D721Med (cell line): ENCODE measurements at places on chromosomes 2 and 18.

GRCh38 chr2:8957628-8958027 lies 45.9 kb downstream of the MBOAT2 start:
- no peak for DNase-seq

DNA sequence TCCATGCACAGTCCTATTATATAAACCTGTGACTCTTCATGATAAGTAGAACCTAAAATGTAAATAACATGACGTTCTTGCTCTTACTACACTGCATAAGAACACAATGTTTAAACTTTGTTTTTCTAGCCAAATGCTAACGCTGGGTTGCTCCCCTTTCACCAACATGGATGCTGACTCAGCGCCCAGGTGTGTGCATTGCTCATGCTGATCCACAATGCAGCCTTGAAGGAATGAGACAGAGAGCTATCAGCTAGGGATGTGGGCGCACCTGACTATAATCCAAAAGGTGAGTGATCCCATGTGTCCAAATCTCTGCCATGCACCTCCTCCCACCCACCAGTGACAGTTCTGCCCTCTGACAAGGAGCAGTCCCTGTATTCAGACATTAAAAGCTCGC lies 235.0 kb downstream of the IRS1 start:
- DNase-seq, result no peak

- no peak for DNase-seq
These were observed 138.6 kb downstream of the GLI2 start for GRCh38 chr2:120873958-120874887.

GRCh38 chr18:53566626-53567025 lies 657.8 kb downstream of the MBD2 start:
- no peak for DNase-seq

DNA sequence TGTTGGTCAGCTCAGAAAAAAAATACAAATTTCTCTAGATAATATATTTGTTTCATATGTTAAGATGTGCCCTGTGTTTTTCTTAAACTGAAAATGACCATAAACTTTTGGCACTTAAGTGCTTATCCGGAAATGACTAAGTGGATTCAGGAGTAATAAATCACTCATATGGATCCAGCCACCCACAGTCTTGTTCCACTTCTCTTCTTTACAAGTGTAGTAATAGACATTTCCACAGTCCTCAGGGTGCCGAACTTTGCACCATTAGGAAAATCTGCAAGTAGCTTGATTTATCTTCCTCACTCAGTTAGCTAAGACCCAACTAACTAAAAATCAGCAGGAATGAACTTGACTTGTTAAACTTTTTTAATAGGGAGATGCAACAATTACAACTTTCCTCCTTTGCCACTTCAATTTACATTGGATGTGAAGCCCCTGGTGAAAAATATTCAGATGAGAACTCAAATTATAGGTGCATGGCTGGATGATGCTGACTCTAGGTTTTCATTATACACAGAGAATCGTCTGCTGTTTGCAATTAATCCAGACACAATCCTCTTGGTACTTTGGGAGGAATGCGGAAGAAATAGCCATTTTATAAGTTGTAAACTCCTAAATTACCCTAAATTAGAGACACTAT lies 322.5 kb downstream of the ARHGAP15 start:
- no peak for DNase-seq

- DNase-seq, result no peak
These were observed 151.8 kb downstream of the ZFP36L2 start for GRCh38 chr2:43074592-43075053.

- DNase-seq, result no peak
These were observed 73.9 kb downstream of the EMILIN2 start for GRCh38 chr18:2920546-2921343.

DNA sequence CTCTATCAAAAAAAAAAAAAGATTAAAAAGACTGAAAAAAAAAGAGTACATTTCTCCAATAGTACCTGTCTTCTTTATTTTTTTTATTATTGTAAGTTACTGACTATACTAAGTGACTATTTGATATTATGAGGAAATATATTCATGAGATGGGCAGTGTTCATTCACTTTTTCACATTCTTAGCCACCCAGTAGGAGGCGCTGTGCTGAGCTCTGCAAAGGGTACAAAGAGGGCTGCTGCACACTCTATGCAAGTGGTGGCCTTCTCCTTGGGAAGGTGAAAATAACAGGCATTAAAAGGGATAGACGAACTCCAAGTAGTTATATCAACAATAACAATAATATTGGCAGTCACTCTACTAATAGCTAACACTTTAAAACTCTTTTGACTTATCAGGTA lies 1034.9 kb upstream of the FANCL start:
- no peak for DNase-seq

GRCh38 chr2:41947701-41948396 lies 100.0 kb upstream of the PKDCC start:
- DNase-seq, result no peak

DNA sequence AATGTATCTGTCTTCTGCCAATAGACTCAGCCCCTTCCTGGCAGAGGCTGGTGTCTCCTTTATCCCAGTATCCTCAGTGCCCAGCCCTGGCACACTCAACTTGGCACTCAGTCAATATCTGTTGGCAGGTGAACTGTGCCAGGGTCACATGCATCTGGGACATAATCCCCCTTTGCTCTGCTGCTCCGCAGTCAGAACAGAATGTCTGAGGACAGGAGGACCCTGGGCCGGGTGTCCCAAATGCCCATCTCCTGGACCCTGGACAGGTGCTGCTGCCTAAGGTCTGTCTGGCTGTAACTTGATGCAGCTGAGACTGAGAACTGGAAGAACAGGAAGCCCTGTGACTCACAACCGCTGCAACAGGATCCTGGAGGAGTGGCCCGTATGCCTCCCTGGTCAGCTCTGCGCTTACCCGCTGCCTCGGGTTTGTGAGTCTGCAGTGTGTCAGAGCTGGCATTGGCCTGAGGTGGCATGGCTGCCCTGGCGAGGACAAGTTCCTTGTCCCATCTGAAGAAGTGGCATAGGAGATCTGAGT lies 11.4 kb downstream of the HK2 start:
- DNase-seq, result no peak

- no peak for DNase-seq
These were observed 55.9 kb upstream of the CTLA4 start for GRCh38 chr2:203811491-203812221.

DNA sequence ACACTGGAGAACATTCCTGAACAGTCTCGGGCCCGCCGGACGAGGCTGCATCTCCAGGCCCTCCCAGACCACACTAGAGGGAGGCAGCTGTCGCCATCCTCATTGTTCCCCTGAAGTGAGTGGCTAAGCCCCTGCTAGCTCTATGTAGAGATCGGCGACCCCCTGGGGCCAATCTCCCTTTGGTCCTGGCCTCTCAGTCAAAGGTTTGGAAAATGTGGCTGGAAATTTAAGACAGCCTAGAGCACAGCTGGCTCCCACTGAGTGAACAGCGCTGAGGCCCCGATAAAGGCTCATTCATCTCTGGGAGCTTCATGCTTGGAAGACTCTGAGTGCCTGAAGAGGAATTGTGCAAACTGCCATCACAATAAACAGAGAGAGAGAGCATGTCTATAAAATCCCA lies 360.3 kb downstream of the CLIP4 start:
- no peak for DNase-seq

DNA sequence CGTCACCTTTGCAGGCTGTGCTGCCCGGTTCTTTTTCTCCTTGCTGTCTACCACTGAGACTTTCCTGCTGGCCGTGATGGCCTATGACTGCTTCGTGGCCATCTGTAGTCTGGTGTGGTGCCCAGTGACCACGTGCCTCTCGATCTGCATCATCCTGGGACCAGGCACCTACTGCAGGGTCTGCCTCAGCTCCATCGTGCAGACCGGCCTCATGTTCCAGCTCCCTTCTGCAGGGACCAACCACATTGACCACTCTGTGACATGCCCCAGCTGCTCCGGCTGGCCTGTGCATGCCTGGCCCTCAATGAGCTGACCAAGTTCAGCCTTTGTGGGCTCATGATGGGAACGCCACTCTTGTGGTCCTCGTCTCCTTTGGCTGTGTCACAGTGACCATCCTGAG lies 26.7 kb downstream of the COPS9 start:
- DNase-seq, result no peak

DNA sequence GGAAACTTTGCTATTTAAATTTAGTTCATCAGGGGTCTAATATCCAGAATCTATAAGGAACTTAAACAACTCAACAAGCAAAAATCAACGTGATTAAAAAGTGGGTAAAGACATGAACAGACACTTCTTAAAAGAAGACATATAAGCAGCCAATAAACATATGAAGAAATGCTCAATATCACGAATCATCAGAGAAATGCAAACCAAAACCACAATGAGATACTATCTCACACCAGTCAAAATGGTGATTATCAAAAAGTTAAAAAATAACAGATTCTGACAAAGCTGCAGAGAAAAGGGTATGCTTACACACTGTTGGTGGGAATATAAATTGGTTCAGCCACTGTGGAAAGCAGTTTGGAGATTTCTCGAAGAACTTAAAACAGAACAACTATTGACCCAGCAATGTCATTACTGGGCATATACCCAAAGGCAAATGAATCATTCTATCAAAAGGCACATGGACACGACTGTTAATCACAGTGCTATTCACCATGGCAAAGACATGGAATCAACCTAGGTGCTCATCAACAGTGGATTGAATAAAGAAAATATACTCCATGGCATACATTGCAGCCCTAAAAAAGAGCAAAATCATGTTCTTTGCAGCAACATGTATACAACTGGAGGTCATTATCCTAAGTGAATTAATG lies 189.9 kb downstream of the SLC4A10 start:
- no peak for DNase-seq
